ENCODE measurements at places on chromosomes 16 and 17.

GRCh38 chr17:31408586-31408985 is 17.1 kb downstream of the RAB11FIP4 start:
- no peak for DNase-seq

GRCh38 chr16:68844211-68844564 is 857 bp downstream of the TANGO6 start:
- DNase-seq = no peak

GRCh38 chr17:289409-289808 is 63.2 kb downstream of the RPH3AL start:
- no peak for DNase-seq

DNA sequence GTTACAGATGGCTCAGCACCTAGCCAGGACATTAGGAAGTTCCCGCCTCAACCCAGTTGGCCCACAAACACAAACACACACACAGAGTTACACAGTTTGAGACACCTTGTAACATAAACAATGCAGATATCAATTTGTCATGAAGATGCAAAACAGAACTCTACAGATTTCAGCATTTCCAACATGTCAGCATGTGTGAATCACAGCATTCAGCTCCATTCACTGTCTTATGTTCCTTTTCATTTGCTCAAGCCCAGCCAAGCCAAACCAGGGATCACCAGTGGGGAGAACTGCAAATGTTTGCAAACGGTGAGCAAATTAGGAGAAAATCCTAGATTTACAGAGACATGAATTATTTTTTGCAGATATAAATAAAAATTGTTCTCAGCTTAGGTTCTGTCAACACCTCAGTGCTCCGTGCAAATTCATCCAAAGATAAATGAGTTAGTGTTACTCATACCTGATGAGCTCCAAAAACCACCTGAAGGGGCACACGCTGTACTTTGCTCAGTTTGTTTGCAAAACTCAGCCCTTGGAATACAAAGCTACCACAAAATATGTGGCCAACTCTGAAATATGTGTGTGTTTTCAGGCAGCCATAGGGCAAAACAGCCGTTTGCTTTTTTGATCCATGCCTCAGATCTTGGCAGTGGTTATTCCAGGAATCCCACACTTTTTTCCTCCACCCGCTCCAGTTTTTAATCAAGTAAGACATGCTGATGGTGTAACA is 16.3 kb upstream of the COX10 start:
- DNase-seq = no peak

DNA sequence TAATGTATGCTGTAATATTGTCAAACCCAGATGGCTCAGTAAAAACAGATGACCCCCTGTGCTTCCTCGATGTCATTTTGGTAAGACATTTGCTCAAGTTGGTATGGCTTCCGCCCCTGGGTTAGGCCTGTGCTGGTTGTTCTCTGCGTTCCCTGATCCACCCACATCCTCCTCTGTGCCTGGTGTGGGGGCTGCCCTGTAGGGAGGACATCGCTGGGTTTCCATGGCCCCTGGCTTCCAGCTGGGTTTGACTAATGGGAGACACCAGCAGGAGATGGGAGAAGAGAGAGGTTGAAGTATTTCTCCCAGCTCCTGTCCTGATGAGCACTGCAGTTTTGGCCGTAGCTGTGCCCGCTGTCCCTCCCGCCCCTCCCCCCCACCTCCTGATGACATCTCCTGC is 4.4 kb upstream of the MFAP4 start:
- no peak for DNase-seq

DNA sequence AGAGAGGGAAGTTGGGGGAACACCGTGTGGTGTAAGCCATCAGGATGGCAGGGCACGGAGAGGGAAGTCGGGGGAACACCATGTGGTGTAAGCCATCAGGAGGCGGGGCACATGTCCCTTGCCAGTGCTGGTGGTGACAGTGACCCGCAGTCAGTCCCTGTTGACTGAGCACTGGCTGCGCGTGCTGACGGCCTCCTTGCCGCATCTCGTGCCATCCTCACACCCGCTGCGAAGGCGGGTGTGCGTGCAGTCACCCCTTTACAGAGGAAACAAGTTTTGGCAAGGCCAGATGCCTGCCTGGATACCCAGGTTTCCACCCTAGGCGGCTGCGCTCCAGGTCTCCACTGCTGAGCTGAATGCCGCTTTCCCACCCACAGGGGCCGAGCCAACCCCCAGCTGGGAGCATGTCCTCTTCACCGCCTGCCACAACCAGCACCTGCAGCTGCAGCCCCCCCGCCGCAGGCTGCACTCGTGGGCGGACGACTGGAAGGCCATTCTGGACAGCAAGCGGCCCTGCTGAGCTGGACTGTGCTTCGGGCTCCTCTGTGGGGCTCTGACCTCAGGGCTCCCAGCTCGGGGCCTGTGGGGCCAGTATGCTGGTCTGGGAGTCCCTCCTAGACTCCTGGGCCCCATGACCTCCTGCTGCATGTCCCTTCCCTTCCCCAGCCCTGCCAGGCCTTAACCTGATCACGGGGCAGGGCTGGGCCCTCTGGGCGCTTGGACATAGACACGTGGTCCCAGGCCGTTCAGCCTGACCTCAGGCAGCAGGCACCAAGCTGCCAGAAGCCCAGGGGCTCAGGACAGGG is 43.5 kb downstream of the NT5M start:
- DNase-seq = no peak

DNA sequence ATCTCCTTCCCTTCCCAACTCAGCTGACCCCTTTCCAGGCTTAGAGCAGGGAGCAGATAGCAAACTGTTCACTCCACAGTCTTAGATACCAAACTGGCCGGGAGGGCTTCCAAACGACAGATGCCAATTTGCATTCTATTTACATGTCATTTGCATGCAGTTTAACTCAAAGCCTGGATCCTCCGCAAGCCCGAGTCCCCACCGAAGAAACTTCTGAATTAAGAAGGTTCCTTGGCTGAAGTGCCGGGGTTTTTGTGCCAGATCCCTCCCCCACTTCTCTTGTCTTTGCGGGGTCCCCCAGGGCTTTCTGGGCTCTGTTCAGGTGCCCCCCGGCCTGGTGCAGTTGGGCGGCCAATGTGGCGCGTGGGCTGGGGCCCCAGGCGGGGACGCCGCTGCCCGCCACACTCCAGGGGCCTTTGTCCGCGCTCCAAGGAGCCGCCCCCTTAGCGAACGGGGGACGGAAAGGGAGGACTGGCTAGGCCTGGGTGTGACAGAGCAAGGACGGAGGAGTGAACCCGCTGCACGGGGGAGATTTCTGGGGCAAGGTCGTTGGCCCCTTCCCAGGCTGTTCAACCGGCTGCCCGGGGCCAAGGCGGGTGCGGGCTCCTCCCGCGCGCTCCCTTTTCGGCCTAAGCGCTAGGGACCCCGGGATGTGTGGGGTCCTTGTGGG is 1.2 kb downstream of the GPRC5B start:
- no peak for DNase-seq

- no peak for DNase-seq
Observed at GRCh38 chr16:80744856-80745255, 59.5 kb downstream of the CDYL2 start.

DNA sequence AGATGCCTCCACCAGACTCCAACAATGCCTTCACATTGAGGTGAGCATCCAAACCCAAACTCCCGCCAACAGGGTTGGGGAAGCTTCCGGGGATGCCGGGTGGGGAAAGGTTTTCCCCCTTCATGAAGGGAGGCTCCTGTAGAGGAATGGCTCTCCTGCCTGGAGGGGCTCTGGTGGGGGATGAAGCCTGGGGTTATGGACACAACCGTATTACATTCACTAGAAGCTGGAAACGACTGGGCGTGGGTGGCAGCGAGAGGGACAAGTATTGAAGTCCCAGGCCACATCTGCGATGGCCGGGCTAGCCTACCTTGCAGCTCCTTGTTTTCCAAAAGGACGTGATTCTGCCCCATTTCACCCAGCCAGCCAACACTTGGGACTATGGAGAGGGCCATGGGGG is 321.1 kb downstream of the C16orf95 start:
- no peak for DNase-seq

DNA sequence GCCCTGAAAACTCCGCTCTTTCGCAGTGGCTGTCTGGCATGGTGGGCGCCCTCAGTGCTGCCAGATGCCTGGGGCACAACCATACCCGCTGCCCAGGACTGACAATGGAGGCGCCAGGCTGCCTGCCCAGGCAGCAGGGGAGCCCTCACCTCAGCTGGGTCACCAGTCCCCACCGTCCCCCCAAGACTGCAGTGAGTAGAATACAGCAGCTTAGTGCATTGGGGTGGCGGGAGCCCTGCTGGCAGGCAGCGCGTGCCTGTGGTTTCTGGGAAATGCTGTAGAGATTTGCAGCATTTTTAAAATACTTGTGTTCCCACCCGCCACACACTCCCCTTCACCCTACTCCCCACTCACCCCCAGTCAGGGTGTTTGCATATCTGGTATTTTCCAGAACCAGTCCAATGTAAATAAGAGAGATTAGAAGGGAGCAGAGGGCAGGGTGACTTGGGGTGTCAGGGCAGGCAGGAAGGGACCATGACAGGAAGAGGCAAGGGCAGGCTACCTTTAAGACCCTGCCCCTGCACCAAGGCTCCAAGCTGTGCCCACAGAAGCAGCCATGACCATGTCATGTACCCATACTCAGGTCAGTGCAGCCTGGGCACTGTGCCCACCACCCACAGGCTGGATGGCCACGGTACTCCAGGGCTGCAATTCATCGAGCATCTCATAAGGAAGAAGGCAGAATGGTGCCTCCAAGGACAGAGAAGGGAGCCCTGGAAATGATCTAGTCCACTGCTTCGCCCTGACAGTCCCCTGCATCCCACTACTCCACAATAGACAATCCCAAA is 21.5 kb downstream of the MYO18A start:
- no peak for DNase-seq

DNA sequence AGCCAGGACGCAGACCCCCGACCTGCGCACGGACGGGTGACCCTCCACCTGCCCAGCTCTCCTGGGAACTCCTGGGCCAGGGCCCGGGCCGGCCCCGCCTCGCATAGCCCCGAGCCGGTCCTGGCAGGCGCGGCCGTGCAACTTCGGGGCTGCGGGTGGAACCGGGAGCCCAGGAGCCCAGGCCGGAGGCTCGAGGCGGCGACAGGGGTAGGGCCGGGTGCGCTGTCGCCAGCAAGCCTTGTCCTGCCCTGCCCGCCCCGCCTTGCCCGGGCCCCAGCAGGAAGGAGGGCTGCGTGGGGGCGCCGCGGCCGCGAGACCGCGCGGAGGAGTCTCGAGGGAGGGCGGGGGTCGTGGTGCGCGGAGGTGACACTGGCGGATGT is 408 bp downstream of the LMF1 start:
- DNase-seq = no peak

- no peak for DNase-seq
Observed at GRCh38 chr16:2912330-2913199, 834 bp downstream of the FLYWCH1 start.

GRCh38 chr17:38579934-38580333 is 25.8 kb downstream of the SRCIN1 start:
- DNase-seq = no peak

DNA sequence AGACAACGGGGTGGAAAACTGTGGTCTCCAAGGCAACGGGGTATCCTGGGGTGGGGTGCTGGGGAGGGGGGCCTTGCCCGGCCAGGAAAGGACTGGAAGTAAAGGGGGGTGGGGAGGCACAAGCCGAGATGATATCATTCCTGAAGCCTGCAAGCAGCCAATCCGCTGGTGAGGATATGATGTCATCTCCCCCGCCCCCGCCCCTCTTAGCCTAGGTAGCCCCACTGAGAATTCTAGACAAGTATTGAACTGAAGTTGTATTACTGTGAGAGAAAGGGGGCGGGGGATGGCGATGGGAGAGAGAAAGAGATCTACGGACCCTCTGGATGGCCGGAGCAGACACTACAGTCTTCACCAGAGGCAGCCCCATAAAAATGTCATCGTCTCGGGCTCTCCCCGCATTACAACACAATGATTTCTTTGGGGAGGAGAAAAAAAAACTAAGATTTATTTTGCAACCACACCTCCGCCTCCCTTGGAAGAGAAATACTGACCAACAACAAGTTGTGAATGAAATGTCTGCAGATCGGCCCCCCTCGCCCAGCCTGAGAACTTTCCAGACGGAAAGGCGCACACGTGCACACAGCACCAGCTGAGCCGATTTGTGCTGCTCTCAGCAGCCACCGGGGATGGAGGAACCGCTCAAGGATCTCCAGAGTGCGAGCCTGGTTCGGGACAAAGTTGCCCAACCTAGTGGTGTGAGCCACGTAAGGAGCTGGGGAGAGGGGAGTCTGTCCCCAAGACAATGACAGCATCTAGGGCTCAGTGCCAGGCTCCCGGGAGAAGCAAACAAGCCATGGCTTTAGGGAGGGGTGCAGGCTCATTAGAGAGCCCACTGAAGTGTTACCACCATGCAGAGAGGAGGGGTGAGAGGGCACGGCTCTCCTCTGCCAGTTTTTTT is 222.1 kb downstream of the SOX9 start:
- no peak for DNase-seq

GRCh38 chr17:28371245-28372202 is at the start of gene SARM1:
Gene SARM1, plus strand, starts transcription at chr17:28371694. Its CDS starts 339 bp downstream, at chr17:28372033.
- DNase-seq = peak; percentile 87

GRCh38 chr16:76428858-76429257 is 151.7 kb downstream of the CNTNAP4 start:
- DNase-seq = no peak

GRCh38 chr16:88652762-88653063 is 1.9 kb upstream of the CYBA start:
- no peak for DNase-seq

DNA sequence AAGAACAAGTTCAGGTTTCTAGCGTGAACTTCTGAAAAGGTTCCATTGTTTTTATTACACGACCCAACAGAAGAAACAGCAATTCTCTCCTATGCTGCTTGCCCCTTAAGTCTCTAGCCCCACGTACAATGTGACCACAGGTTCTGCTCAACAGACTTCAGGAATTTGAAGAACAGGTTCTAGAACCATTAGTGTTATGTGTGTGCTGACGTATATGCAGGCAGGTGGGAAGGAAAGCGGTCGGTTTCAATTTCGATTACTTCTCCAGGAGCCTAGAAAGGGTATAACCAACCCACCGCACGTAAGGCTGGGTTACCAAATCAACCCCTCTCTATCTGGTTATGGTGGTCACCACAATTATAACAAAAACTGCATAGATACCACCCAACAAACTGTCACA is 39.4 kb downstream of the XPO6 start:
- DNase-seq = no peak

DNA sequence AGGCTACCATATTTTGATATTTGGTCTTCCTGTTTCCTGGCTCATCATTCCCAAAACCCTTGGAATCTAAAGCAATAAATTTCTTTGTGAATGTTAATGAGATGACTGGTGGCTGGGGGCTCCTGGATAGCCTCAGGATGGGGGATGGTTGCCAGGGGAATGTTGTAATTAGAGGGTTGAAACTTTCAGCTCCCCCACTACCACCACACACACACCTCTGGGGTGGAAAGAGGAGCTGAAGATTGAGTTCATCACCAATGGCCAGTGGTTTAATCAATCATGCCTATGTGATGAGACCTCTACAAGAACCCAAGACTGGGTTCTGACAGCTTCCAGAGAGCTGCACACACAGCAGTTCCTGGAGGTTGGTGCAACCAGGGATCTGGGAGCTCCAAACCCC is 59.1 kb downstream of the HS3ST3A1 start:
- no peak for DNase-seq

DNA sequence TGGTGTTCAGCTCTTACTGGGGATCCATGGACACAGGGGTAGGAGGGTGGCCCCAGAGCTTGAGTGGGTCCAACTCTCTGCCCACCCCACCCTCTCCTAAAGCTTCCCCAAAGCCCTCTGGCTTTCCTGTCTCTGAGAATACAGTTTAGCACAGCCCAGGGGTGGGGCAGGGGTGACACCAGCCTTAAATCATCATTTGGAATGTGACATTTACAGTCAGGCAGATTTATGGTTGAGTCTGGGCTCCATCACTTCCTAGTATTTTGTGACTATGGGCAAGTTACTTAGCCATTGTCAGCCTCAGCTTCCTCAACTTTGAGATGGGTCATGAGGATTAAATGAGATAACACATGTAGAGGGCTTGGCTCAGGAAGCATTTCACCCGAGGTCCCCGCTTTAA is 193.1 kb upstream of the IRX6 start:
- DNase-seq = no peak
